Suppressor macrophage (primary cell): ENCODE measurements at places on chromosomes 1 and 21.

DNA sequence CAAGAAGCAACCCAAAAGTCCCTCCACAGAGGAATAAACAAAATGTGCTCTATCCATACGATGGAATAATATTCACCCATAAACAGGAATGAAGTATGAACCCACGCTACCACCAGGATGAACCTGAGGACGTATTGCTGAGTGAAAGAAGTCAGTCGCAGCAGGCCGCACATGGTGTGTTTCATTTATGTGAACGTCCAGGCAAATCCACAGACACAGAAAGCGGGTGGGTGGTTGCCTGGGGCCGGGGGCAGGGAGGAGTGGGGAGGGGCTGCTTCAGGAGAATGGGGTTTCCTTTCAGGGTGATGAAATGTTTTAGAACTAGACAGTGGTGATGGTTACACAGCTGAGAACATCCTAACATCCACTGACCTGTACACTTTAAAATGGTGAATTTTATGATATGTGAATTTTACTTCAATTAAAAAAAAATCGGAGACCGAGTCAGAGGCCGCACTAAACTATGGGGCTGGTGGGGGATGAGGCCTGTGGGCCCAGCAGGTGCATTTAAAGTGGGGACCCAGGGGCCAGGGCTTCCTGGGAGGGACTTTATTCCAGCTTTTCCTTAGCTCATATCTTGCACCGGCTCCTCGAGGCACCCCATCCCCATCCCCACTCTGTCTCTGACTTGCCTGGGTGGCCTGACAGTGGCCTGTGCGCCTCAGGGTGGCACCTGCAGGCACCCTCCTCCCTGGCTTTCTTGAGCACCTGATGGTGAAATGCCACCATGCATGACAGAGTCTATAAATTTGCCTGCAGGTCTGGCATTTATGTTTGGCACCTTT lies 392.6 kb upstream of the VAMP3 start:
- DNase-seq, result no peak

DNA sequence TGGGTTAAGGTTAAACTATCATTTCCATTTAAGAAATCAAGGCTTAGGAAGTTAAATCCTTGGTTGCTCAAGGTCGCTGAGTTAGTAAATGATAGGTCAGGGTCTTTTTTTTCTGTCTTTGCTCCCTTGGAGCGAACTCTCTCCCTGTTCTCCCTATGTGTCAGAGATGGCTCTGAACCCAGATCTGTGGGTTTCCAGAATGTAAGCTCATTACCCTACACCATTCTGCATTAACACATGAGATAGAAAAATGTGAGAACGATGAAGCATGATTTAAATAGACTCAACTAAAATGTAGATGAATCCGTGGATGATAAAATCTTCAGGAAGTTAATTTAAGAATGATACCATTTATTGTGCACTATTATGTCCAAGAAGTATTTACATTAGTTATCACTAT lies 25.0 kb upstream of the ST6GALNAC3 start:
- DNase-seq, result no peak

DNA sequence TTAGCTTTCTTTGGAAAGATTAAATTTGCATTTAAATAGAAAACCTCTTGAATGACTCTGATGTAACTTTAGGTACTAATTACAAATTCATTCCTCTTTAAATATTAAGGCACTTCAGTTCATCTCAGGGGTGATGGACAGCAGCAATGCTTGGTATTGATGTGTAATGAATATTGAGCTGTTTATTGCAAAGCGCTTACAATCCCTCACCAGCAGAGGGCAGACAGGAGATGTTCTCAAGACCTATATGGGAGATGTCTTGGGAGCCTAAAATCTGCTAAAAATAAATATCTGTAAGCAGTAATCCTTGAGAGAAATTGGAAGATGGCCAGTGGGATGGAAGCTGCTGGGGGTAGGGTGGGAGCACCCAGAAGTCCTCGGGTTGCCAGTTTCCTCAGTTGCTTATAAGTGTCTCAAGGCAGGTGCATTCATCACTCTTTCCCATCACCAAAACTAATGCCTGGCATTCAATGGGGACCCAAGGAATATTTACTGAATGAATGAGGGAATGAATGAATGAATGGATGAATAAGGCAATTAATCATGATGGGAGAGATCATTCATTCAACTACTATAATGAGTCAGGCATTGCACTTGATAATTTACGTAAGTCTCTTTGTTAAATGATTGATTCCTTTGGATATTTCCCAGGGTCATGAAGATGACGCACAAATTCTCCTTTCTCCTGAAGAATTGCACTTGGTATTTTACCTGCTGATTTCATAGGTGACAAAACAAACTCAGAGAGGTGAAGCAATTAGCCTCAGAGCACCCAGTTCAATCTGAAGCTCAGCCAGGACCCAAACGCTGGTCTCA lies 2.3 kb downstream of the KLHDC8A start:
- DNase-seq, result peak; percentile 86

GRCh38 chr1:58923090-58923470 lies 139.2 kb upstream of the JUN start:
- DNase-seq, result no peak

GRCh38 chr1:52343979-52344378 lies 22.0 kb downstream of the CC2D1B start:
- peak; percentile 39 for DNase-seq

DNA sequence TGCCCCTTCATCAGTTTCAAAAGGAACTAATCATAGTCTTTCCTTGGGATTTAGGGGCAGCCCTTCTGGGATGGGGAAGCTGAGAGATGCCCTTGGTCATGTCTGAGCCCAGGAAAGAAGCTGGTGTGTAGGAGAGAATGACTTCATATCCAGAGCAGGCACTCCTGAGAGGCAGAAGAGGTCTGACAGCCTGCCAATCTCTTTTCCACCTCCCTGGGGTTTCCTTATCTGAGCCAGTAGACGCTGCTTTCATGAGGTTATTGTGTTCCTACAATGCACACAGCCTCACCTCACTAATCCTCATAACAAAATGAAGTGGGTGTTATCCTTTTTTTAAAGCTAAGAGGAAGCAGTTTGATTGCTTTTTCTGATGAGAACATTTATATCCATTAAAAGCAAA lies 14.1 kb downstream of the ROR1 start:
- no peak for DNase-seq

- peak; percentile 62 for DNase-seq
Observed at GRCh38 chr1:154440036-154440804, 35.1 kb downstream of the IL6R start.

DNA sequence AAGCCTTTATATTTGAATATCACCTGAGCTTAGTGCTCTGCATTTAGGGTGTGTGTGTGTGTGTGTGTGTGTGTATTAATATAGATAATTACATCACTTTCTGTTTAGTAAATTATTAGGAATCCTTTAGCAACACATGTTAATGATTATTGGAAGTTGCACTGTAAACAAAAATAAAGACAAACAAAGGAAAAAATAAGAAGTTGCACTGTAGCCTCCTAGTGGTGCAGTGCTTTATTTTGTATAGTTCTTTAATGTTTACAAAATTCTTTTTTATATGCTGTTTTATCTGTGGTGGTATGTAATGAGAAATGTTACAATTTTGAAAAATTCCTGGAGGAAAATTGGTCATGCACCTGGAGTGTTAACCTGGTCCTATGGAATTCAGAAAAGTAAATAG lies 69.2 kb downstream of the UBE4B start:
- no peak for DNase-seq
